ENCODE measurements at places on chromosomes 7 and 10.

- DNase-seq, result no peak
Observed at GRCh38 chr7:51188987-51189386, 127.6 kb downstream of the COBL start.

- DNase-seq, result no peak
Observed at GRCh38 chr7:91427051-91427450, 162.8 kb downstream of the FZD1 start.

GRCh38 chr7:17495655-17496394 lies 197.4 kb downstream of the AHR start:
- peak; percentile 57 for DNase-seq

DNA sequence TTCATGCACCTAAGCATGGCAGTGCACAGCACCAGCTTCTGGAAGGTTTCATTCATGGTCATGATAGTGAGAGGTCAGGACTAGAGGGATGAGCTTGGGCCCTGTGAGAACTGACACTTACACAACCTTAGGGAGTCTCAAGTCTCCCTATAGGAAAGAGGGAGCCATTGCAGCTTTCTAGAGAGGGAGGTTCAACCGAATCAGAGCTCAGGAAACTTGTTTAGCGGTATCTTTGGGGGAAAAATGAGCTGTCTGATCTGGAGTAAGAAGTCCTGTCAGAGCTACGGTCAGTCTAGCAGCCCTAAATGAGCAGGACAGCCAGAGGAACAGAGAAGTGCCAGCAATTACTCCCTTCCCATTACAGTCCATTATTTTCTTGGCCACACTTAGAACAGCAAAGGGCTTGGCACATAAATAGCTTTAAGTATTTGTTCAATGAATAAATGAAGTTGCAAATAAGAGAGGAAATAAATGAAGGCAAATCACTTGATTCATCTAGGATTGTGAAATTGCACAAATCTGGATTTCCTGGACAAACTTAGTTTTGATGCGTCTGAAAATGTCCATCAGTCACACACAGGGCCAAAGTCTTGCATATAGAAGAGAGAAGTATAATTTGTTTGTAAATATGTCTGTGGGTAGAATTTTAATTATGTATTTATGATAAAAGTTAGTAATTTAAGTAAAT lies 262.0 kb downstream of the GLI3 start:
- DNase-seq, result no peak

GRCh38 chr7:140670343-140670935 lies 2.3 kb upstream of the ADCK2 start:
- DNase-seq, result no peak

GRCh38 chr7:140048989-140049338 lies 13.8 kb downstream of the PARP12 start:
- no peak for DNase-seq

DNA sequence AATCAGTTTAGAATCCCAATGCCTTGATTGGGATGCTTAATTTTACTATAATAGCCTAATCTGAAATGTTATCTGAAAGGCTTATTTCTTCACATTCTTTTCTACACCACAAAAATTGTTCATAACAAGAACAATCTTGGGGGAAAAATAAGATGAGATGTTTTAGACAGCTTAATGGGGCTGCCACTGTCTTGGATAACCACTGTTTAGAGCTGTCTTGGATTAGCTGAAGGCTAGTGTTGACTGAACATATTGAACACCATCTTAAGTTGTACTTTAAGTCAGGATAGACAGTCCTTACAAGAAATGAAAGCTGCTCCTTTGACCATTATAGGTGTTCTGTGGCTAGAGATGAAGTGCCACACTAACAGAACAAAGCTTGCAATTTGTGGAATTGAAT lies 501.3 kb downstream of the GFRA1 start:
- DNase-seq, result no peak

DNA sequence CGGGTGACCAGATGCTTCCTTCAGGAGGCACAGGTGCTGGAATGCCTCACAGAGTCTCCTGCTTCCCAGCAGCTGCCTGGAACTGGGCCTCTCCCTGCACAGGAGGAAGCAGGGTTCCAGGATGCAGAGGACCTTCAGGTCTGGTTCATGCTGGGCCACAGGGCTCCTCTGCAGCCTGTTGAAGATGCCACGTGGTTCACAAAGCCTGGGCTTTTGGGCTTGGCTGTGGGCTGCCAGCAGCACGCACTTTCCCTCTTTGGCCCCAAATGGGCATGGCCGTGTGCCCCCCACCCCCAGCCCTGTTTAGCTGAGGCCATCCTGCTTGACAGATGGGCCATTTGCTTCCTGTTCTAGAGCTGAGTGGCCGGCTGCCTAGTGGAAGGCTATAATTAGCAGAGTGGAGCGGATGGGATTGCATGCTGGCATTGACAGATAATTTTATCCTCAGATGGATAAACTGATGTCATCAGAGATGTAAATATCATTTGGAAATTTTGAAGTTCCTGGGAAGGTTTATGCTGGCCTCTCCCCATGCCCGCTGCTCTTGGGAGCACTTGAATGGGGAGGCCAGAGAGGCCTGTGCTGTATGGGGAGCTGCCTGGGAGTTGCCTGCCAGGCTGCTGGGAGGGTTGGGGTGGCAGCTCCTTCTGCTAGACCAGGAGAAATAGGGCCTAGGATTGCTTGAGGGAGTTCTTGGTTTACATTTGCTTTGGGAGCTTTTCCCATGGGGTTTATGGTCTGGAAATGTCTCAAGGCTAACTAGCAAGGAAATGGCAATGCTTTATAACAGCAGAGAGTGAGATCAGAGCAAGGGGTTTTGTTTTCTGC lies 28.2 kb downstream of the TSPAN15 start:
- no peak for DNase-seq

DNA sequence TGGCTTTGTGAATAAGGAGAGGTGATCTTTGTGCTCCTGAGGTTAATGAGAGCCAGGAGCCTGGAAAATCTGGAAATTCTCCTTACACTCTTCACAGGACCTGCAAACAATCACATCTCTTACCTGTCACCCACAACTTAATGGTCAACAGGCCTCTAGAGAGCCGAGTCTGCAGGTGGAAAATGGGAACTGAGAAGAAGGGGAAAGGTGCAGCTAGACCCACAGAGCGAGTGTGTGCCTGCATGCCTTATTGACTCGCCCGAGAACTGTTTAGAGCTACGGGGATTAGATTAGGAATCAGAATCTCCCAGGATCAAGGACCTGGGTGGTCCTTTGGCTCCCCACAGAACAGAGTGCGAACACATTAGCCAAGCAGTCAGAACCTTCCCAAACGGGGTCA lies 329.6 kb downstream of the PTEN start:
- no peak for DNase-seq

- DNase-seq, result no peak
Observed at GRCh38 chr7:117259615-117260014, 63.2 kb downstream of the WNT2 start.
